ENCODE measurements at places on chromosomes 12 and 14.
A peak's percentile ranks its signal among the peaks of the same experiment; 100 is the strongest.

- DNase-seq, result no peak
Measured at GRCh38 chr12:3904999-3905398, 31.8 kb upstream of the PARP11 start.

- no peak for DNase-seq
Measured at GRCh38 chr12:132249689-132250478, 79.5 kb downstream of the GALNT9 start.

DNA sequence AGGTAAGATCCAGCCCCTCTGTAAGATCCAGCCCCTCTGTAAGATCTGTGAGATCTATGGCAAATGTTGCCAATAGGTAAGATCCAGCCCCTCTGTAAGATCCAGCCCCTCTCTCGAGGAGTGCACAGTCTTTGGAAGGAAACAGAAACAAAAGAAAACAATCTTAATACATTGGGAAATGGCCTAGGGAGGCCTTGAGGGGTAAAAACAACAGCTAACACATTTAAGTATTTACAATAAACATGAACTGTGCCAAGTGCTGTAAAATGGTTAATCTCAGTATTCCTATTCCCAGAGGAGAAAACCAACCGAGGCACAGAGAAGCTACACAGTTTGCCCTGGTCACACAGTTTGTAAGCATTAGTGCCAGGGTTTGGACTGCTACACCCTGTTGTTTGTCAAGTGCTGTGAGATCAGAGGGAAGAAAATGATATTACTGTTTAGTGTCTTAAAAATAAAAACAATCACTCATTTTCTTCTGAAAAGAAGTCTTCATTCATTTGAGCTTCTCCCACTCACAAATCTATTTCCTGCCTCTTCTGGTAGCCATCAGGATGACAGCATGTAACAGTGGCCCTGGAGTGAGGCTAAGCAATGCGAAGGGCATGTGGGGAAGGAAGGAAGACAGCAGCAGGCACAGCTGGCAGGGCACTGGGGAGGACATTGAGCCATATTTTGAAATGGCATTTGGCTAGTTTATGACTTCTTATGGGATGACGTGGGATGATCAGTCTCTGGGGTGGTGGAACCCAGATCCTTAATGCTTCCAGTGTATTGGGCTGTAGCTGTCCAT, 118.7 kb upstream of the PTPRQ start:
- no peak for DNase-seq

- no peak for DNase-seq
Measured at GRCh38 chr14:55333711-55334485, 62.7 kb downstream of the FBXO34 start.

GRCh38 chr14:94775091-94775870, 5.4 kb upstream of the GSC start:
- no peak for DNase-seq

DNA sequence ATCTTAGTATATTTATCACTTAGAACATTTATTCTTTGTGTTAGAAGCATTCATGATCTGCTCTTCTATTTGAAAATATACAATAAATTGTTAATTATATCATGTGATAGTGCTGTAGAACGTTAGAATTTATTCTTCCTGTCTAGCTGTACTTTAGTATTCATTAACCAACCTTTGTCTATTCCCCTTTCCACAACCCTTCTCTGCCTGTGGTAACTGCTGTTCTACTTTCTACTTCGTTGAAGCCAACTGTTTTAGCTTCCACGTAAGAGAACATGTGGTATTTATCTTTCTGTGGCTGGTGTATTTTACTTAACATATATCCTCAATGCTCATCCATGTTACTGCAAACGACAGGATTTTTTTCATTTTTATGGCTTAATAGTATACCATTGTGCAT, 18.1 kb downstream of the TBC1D15 start:
- DNase-seq, result no peak

GRCh38 chr14:50355692-50356091, 41.0 kb downstream of the CDKL1 start:
- no peak for DNase-seq

DNA sequence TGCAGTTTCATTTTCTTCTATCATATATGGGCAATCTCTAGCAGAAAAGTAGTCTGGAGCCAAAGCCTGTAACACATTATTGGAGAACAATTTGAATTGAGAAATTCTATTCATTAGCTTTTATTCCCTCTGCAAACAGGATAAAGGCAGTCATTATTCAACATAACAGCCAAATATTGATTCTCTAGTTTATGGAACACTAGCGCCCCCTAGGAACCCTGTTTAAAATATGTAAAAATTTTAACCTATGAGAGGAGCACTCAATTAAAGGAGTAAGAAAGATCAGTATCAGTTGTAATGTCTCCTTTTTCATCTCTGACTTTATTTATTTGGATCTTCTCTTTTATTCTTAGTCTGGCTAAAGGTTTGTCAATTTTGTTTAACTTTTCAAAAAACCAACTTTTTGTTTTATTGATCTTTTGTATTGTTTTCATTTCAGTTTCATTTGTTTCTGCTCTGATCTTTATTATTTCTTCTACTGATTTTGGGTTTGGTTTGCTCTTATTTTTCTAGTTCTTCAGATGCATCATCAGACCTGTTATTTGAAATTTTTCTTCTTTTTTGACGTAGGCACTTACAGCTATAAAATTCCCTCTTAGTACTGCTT, 4.8 kb upstream of the LMNTD1 start:
- no peak for DNase-seq

DNA sequence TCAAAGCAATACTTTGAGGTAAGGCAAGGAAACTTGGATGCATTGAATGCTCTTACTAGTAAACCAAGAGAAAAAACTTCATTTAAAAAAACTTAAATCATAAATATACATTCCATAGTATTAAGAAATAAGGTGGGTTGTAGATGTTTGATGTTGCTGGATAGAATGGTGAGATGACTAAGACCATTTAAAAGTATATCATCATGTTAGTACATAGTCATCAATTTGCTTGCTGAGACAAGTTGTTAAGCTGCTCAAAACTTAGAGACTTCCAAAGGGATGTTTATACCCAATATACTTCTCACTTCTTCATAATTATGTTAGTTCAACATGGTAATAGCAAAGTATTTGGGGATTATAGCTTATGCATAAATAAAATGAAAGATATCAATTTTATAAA, 675.5 kb upstream of the MGAT4C start:
- no peak for DNase-seq

DNA sequence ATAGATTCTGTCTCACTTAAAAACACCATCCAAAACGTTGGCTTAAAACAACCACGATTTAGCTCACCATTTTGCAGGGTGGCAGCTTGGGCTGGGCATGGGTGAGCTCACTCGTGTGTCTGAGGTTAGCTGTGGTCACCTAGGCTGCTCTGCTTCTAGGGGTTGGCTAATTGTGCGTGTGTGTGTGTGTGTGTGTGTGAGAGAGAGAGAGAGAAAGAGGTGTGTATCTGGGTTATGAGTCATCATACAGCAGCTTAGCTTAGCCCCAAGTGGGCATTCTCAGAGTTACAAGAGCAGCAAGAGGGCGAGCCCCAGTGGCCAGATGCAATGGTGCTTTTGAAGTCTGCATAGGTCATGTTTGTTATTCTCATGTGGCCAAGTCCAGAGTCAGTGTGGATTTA, 6.0 kb downstream of the FBXW8 start:
- DNase-seq, result no peak

DNA sequence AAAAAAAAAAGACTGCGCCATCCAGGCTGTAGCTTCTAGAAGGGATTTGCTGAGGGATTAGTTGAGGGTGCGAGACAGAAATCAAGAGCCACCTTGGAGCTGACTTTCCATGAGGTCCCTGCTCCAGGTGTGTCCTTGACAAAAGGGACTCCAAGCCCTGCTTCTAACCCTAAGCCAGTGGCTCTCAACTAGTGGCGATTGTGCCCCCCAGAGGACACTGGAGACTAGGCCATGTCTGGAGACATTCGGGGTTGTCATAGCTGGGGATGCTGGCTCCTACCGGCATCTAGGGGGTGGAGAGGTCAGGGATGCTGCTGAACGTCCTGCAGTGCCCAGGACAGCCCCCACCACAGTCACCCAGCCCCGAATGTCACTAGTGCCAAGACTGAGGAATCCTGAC, 40.6 kb downstream of the SPRING1 start:
- DNase-seq, result no peak

GRCh38 chr12:89225808-89226411, 126.4 kb downstream of the DUSP6 start:
- DNase-seq, result no peak

DNA sequence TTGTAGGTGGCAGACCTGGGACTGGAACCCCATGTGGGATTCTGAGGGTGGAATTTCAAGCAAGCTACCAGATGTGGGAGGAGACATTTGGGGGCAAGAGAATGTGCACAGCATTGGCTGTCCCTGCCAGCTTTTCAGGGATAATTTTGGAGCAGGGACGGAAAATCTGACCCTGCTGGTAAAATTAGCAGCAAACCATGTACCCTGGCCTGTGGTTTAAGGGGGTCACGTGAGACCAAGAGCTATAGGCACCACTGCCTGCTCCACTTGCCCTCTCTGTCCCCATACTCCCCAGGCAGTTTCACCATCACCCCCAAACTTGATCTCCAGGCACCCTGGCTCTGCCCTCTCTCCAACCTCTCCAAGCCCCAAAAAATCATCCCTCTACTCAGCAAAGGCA, 13.5 kb upstream of the ZDHHC22 start:
- no peak for DNase-seq

DNA sequence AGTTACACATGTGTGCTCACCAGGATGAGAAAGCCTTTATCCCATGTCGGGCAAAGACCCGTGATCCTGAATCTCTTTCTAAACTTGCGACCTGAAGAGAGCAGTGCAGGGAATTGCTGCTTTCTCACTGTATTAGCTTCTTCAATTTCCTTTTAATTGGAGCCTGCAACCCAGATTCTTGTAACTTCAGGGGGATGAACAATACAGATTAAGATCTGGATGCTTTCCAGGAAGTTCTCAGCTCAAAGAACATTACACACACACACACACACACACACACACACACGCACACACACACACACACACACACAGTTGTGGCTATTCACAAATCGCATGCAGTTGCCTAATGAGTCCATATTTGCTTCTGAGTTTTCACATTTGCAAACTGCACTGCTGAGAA, 268.3 kb downstream of the NPAS3 start:
- no peak for DNase-seq

- DNase-seq, result no peak
Measured at GRCh38 chr14:22025879-22026278, 352.3 kb upstream of the OR4E1 start.

DNA sequence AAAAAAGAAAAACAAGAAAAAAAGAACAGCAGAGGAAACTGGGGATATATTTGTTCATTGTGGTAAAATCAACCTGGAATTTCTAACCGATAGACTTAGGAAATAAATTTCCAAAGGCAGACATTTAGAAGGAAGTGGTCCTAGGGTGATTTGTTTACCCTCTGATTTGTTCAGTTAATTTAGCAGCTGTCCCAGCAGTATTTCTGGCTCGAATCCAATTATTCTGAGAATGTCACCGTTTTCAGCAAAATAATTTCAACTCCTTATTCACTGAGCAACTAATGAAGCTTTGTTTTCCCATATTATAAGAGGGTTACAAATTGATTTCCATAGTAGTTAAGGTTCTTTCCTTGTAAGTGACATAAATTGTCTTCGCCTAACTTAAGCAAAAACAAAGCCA, 285.2 kb upstream of the SYT10 start:
- DNase-seq, result no peak

- peak; percentile 90 for DNase-seq
Measured at GRCh38 chr12:121917950-121918678, at the start of gene CFAP251. TSS of gene CFAP251 (plus strand) at chr12:121918592. CDS start at chr12:121921306, 2,714 bp downstream.

GRCh38 chr14:61558271-61558670, 137.0 kb upstream of the HIF1A start:
- peak; percentile 79 for DNase-seq

DNA sequence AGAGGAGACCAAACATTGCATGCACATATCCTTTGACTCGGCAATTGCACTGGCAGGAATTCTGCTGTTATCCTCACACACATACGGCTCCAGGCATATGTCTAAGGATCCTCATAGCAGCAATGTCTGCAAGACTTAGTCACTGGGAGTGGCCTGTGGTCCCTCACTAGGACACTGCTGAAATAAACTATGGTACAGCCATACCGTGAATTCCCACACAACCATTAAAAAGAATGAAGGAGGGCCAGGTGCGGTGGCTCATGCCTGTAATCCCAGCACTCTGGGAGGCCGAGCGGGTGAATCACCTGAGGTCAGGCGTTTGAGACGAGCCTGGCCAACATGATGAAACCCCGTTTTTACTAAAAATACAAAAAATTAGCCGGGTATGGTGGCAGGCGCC, 105.1 kb downstream of the ZFP36L1 start:
- no peak for DNase-seq

DNA sequence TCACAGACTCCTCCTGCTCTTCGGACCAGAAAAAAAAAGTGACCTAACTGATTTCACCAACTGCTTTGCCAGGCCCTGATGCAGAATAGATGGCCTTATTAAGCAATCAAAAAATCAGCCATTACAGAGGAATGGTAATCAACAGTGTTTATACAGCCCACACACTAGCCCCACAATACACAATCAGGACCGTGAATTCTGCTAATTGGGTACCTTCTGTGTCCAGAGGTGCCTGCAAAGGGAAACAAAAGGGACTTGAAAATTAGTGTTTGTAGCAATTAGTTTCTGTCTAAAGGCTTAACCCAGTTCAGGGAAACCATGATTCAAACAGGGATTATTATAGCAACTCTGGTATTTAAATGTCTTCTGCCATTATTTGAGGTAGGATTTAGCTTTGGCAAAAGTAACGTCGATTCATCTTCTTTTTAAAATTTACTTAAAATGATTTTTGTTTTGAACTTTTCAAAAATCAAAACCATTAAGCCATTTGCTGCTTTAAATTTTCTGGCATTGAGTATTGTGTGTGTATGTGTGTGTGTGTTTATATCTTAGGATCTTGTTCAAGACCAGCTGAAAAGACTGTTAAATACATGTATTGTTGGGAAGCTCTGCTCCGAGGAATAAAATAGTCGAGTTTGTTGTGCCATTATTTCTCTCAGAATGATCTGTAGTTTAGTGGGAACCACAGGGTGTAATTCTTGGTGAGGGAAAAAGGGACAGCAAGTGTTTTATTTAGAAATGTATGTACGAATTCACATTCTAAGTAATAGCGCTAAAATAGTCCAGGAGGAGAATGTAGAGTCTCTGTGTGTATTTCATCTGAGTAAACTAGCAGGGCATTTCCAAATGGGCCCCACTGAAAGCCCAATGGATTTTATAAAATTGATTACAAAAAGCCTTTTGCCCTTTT, 156.1 kb downstream of the PTCSC3 start:
- peak; percentile 54 for DNase-seq

GRCh38 chr14:20501346-20501745, 4.0 kb upstream of the RNASE10 start:
- DNase-seq, result no peak
